Metanephros (tissue), 2 donors: ENCODE measurements at places on chromosomes 2 and 18. TPM values are rescaled to one million over a fixed set of nuclear protein-coding genes. Genes with fewer than 3 reads are reported as not detected.

AGFG1 gene
- 79.8 TPM for total RNA-seq

TEX44 gene
- not detected for total RNA-seq

RASGRP3 gene
- total RNA-seq = 36.8 TPM

PROM2 gene
- total RNA-seq = 34.7 TPM
